Motor neuron (in vitro differentiated cells): ENCODE measurements at places on chromosomes 2 and 18.

DNA sequence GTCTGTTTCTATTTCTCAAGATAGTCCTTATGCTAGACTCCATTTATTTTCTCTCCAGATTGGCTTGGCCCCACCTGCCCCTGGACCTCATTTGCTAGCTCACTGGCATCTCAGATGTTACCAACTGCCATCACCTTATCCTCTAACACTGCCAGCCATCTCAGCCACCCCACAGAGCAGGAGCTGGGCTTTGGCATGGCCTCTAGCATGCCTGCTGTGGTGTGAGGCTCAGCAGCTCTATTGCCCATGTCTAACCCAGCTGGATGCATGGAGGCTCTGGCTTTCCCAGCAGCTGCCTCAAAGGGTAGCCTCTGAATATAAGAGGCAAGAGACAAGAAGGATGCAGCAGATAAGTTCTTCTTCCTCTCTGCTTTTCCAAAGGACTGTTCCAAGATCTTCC, 373.4 kb downstream of the TNS1 start:
- no peak for ATAC-seq

GRCh38 chr2:200321780-200322534, 15.5 kb downstream of the SPATS2L start:
- ATAC-seq, result no peak

GRCh38 chr2:172232708-172233396, 130.2 kb upstream of the DLX2 start:
- no peak for ATAC-seq

GRCh38 chr2:173782681-173783080, 182.5 kb downstream of the SP3 start:
- ATAC-seq, result no peak

DNA sequence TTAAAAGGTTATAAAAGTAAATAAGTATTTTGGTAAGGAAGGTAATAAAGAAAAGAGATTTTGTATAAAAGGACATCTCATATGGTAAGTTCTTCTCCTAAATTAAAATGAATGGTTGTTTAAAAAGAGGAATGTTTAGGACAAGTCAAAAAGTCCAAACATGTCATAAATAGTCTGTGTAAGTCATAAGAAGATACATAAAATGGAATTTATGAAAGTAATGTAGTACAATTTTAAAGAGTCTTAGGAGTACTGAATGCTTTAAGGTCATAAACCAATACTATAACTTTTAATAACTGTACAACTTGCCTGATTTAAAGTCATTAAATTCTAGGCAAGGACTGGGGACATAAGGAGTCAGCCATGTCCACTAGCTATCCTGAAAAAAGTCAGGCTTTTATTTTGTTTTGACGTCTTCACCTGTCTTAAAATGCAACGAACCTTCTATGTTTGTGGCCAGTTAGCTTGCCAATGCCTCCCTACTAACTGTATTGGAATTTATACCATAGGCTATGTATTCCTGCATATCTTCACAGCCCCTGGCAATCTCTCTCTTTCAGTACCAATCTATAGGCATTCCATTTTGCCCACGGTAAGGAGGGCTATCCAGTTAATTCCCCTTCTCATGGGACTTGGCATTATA, 312.3 kb upstream of the LRRTM4 start:
- no peak for ATAC-seq
